ENCODE measurements at places on chromosomes 3 and 15.

DNA sequence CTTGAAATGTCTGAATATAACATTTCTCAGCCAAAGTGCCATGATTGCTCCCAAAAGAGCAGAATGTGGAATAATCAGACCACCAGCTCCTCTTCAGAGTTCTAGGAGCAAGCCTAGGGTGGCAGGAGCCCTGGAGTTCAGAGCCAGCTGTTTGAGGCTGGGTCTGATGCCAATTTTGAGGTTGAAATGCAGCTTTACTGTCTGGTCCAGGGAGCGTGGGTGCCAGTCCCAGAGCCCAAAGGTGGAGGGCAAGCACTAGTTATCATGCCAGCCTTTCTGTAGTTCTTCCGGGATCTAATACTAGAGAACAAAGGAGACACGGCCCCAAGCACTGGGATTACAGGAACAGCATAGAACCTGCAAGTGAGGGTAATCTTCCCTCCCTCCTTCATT, 69.3 kb downstream of the TNFAIP8L3 start:
- DNase-seq = no peak

- DNase-seq = no peak
Observed at GRCh38 chr3:164550857-164551256, 527.4 kb downstream of the SI start.

- DNase-seq = no peak
Observed at GRCh38 chr3:158771982-158772381, 29.9 kb upstream of the MFSD1 start.

- DNase-seq = no peak
Observed at GRCh38 chr15:28033443-28033842, 65.7 kb downstream of the OCA2 start.

DNA sequence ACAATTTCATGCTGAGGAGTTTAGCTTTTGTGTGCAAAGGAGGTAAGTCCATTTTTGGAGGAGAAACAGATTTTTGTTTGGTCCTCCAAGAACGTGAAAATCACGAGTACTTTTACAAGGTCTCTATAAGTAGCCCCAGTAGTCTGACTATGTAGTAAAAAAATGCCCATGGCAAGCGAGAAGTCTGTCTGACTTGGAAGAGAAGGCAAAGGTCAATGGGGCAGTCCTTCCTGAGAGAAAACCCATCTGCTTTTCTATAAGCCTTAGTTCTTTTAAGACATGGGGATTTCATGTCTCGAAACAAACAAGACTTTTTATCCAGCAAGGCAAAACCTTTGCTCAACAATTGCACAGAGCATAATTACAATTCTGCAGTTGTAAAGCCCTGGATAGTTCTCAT, 183.2 kb downstream of the GAP43 start:
- no peak for DNase-seq

DNA sequence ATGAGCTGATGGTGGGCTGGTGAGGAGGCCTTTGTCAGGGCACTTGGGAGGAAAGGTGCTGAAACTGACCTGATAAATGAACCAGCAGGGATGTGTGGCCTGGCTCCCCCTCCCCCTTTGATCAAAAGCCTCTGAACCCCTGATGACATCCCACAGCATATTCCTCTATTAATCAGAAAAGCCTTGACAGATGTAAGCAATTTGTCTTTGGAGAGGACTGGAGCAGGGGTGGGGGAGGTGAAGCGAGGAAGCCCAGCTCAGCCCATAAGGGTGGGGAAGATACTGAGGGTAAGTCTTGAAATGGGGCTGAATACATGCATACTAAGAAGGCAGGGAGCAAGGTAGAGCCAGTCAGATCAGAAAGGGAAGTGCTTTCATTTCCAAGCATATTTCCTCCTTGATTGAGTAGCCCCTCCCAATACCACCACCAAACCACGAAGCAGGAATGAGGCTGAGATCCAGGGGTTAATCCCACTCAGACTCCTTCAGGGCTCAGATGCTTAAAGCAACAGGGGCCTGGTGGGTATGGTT, 34.7 kb upstream of the MRPS22 start:
- no peak for DNase-seq

DNA sequence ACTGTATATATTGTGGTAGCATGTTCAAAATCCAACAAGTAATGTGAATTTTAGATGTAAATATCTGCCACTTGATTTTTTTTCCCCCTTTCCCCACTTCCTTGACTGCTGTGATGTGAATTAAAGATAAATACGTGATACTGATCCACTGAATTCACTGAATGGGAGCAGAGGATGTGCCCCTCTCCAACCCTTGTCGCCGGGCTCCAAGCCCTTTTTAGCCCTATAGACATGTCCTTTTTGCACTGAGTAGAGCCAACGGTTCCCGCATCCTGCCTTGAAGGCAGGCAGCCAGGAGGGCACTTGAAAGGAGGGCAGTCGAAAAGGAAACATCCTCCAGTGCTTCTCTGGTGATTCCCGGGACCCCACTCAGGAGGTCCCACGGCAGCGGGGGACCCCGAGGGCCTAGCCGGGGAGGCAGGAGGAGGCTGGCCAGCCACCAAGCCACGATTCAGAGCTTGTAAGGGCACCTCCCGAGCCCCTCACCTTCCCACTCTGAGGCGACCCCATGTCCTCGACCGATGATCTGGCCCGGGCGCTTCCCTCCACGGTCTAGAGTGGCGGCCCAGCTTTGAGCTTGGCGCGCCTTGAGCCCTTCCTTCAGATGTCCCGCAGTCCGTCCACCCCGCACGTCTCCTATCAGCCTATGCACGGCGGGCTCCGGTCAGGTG, 901 bp upstream of the MANF start:
- DNase-seq = no peak

DNA sequence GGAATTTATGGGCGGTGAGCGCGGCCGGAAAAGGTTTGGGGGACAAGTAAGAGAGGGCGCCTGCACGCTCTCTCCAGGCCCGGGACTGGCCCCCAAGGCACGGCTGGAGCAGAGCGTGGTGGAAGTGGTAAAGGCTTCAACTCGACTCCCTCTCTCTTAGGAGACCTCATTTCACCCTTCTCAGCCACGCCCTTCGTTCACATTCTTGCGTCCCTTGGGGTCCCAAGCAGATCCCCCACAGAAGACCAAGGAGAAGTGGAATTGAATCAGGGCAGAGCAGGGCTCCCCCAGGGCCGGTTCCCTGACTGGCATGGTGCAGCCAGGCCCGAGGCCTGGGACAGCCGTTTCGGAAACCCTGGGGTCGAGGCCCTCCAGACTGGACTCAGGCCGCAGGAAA, 75.4 kb upstream of the POLG start:
- DNase-seq = no peak

- no peak for DNase-seq
Observed at GRCh38 chr3:24215502-24215901, 270.4 kb downstream of the NR1D2 start.

DNA sequence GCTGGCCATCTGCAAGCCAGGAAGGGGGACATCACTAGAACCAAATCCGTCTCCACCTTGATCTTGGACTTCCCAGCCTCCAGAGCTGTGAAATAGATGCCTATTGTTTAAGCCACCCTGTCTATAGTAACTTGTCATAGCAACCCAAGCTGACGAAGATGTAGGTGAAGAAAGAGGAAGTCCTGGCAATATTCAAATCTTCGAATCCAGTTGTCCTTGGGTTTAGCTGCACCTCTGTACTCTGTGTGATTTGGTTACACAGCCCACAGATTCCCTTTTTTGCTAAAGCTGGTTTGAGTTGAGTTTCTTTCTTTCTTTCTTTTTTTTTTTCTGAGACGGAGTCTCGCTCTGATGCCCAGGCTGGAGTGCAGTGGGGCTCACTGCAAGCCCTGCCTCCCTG, 68.0 kb upstream of the XCR1 start:
- DNase-seq = no peak

Measured in stimulated activated CD4-positive, alpha-beta T cell treated with anti-CD3 and anti-CD28 coated beads, Interleukin-12 subunit alpha, Interleukin-12 subunit beta, amount 100 ng/mL, for 48 hours (primary cell).